ENCODE measurements at places on chromosomes 1 and 21. TPM values are rescaled to one million over a fixed set of nuclear protein-coding genes. Genes with fewer than 3 reads are reported as not detected.

DNA sequence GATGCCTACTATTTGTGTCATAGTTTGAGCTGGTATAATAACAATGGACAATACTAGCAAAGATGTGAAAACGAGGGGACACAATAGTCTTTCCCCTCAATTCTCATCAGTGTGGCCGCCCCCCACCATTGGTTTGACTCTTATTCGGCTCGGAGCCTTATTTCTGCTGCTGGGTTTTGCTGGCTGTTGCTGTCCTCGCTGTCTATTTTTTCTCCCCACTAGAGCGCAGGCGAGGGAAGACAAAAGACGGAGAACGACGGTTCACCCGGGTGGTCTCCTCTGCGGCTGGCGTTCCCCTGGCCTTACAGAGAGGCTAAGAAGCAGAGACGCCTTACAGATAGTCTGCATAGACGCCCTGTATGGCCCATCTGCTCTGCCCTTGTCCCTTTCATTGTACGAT is 19.4 kb downstream of the CLIC6 start:
- no peak for DNase-seq

DNA sequence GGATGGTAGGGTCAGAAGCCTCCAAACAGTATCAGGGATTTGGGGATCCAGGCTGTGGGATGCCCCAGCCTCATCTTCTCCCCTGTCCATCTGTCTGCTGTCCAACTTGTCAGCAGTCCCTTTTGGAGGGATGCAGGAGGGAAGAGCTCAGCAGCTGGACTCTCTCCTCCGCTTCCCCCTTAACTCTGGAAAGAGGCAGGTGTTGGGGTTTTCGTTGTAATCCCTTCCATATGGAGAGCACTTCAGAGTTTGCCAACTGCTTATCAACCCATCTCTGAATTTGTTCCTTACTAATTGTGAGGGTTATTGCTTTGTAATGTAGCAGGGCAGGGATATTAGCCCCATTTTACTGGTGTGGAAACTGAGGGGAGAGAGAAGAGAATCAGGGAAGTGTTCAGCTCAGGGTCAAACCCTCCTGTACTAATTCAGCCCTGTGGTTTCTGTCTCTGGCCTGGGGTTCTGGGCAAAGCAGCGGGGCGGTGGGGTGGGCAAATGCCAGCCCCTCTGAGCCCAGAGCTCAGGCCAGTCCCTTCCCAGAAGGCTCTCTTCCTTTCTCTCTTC is 3.2 kb downstream of the CITED4 start:
- no peak for DNase-seq

ITLN2 gene
- polyA plus RNA-seq, result not detected

SNIP1 gene
- polyA plus RNA-seq, result 14.6 TPM

AGMAT gene
- 35.6 TPM for polyA plus RNA-seq

GRCh38 chr1:185207980-185208602 is 51.1 kb downstream of the SWT1 start:
- DNase-seq, result no peak

DNA sequence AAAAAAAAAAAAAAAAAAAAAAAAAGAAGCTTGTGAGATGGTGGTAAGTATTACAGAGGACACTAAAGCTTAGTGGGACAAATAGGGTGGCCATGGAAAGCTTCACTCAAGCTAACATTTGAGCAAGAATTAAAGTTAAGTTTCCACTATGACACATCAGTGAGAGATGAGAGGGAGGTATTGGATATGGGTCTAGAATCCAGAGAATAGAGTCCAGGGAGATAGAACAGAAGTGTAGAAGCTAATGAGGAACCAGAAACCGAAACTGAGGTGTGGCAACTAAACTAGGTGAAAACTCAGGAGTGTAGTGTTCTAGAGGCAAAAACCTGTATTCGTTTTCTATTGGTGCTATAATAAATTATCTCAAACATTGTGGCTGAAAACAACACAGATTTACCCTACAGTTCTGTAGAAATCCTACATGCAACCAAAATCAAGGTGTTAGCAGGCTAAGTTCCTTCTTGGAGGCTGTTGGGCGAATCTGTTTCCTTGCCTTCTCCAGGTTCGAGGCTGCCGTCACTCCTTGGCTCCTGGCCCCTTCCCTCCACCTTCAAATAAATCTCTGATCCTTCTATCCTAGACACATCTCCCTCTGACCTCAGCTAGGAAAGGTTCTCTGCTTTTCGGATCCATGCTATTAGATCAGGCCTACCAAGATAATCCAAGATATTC is 36.2 kb downstream of the PTP4A2 start:
- DNase-seq, result no peak

- no peak for DNase-seq
Measured at GRCh38 chr1:11462224-11462923, 16.6 kb upstream of the DISP3 start.

DNA sequence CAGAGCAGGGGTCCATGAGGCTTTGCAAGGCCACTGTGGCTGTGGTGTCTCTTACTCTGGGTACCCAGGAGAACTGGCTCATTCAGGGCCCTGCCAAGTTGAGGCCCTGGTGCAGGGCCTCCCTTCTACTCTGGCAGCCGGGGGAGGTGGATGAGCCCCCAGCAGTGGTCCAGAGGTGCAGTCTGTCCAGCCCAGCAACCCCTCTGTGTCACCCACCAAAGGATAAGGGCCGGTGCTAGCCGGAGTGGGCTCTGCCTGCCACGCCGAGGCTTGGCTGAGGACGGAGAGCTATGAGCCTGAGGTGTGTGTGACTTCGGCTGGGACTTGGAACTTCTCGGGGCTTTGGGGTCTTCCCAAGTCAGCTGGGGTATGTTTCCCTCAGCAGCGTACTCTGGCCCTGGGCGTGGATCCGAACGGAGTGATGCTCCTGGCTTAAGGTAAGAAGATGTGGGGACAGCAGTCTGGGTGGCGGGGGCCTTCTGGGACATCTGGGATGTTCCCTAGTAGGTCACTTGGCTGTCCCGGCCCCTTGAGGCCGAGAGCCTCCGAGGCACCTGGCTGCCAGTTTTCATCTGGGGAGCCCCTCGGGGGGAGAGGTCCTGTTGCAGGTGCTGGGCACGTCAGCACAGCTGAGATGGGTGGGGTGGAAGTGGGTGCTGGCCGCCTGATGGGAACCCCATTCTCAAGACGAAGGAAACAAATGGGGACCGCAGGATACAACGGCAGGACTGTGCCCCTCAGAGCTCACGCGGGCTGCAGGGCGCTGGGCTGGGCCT is 25.9 kb downstream of the RUNX3 start:
- no peak for DNase-seq

DNA sequence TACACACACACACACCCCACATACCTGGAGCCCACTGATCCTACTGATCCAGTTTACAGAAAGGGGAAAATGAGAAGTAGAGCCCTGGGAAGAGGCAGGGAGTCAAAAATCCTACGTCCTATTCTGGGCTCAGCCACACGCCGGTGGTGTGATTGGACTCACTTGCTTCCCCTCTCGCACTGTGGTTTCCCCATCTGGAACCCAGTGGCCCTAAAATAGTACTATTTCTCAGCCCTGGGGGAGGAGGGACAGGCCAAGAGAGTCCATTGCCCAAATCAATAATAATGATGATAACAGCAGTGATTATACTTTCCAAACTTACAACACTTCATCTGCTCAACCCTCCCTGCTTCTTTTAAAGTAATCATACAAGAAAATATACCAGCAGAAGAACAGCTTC is 2.9 kb upstream of the PIGR start:
- DNase-seq, result no peak

- DNase-seq, result no peak
Measured at GRCh38 chr1:10975567-10976326, 36.7 kb upstream of the TARDBP start.

TSPAN1 gene
- 97.3 TPM for polyA plus RNA-seq

GRCh38 chr1:155061381-155062150 is 2.0 kb upstream of the EFNA4 start:
- DNase-seq, result no peak

PTGFR gene
- 0.44 TPM for polyA plus RNA-seq

- no peak for DNase-seq
Measured at GRCh38 chr21:25850126-25850842, 115.5 kb downstream of the GABPA start.

GRCh38 chr1:231420299-231420958 is 1.7 kb downstream of the EGLN1 start:
- no peak for DNase-seq

LEPR gene
- polyA plus RNA-seq, result 7.9 TPM

All from renal cortex interstitium (tissue), 15 donors.